ENCODE measurements at places on chromosomes 1 and 21.
A peak's percentile ranks its signal among the peaks of the same experiment; 100 is the strongest.

GRCh38 chr1:246906833-246907232 lies 24.9 kb downstream of the AHCTF1 start:
- DNase-seq = no peak

DNA sequence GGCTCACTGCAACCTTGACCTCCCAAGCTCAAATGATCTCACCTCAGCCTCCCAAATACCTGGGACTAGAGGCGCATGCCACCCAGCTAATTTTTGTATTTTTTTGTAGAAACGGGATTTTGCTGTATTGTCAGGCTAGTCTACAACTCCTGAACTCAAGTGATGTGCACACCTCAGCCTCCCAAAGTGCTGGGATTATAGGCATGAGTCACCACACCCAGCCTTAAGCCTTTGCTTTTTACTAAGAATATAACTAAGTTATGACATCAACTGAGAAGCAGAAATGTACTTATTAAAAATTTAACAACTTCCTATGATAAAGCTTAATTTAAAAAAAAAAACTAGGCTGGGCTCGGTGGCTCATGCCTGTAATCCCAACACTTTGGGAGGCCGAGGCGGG lies 8.9 kb upstream of the LSS start:
- no peak for DNase-seq

- no peak for DNase-seq
Measured at GRCh38 chr21:45917241-45917640, 64.3 kb upstream of the COL6A1 start.

- DNase-seq = no peak
Measured at GRCh38 chr1:44805311-44806024, 1.7 kb downstream of the DYNLT4 start.

- no peak for DNase-seq
Measured at GRCh38 chr1:73517603-73518191, 680.3 kb downstream of the LRRIQ3 start.

- no peak for DNase-seq
Measured at GRCh38 chr1:107786203-107786845, 178.7 kb downstream of the VAV3 start.

DNA sequence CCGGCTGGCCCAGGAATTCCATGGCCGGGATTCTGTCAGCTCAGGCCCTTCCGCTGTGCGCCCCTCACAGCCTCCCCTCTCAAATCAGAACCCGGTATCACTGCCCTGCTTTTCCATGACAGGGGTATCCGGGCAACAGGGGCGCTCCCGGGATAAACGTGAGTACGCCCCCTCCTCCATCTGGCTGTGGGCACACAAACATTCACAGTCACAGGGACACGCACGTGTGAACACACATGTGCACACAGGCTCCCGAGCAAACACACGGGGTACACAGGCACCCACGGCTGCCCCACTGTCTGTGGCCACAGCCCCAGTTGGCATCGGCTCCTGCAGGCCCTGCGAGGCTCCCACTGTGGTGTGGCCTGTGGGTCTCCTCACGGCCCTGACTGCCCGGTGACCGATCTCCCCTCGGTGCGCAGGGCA lies 16.7 kb downstream of the COL6A1 start:
- DNase-seq = no peak

- DNase-seq = no peak
Measured at GRCh38 chr1:230068621-230068873, 1.5 kb downstream of the GALNT2 start.

GRCh38 chr1:45615885-45616284 lies 8.0 kb downstream of the CCDC17 start:
- DNase-seq = no peak

GRCh38 chr1:165426745-165427144 lies 18.2 kb downstream of the RXRG start:
- DNase-seq = no peak

DNA sequence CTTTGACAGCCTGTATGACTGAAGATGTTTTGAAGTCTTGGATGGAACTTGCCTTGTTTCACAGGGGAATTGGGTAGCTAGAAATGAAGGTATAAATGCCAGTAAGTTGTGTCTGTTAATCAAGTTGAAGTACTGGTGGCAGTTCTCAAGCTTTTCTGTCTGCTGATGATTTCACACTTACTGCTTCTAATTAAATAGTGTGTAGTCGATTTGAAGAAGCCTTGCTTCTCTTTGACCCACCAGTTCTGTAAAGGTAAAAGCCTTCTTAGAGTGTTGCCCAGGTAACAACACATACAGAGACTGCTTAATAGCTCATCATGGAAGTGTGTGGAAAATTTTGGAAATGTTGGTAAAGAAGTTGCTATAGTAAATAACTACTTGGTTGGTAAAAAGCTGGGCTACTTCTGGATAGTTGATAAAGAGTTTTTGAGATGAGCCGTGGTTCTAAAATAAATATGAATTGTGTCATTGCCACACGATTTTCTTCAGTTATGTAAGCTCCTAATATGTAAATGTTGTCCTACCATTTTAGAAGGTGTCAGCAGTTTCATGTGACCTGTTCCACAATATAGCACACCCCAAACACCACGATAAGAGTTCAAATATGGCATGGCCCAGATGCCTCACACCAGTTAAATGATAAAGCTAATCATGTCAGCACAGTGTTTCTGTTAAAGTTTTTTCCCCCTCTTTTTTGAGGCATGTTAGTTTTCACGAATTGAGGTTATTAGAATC lies 7.4 kb downstream of the RABGAP1L start:
- no peak for DNase-seq

GRCh38 chr1:112672009-112672408 lies 2.5 kb upstream of the MOV10 start:
- DNase-seq = no peak

- peak; percentile 17 for DNase-seq
Measured at GRCh38 chr1:25246600-25247023, 642 bp downstream of the RSRP1 start.

DNA sequence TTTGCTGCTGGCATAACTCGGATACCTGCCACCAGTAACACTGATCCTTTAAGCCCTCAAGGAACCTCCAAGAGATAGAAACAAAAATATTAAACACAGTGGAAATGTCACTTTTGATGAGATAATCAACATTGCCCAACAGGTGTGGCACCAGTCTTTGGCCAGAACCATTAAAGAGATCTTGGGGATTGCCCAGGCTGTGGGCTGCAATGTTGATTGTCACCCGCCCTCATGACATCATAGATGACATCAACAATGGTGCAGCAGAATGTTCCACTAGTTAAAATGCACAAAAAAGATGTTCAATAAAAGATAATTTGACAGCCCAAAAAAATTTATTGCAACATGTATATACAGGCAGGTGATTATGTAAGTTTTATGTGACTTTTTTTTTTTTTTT lies 20.2 kb upstream of the ZMYM1 start:
- no peak for DNase-seq

GRCh38 chr1:240092301-240093119 lies 827 bp downstream of the FMN2 start:
- no peak for DNase-seq

- DNase-seq = no peak
Measured at GRCh38 chr1:175482071-175482451, 261.3 kb downstream of the TNR start.

DNA sequence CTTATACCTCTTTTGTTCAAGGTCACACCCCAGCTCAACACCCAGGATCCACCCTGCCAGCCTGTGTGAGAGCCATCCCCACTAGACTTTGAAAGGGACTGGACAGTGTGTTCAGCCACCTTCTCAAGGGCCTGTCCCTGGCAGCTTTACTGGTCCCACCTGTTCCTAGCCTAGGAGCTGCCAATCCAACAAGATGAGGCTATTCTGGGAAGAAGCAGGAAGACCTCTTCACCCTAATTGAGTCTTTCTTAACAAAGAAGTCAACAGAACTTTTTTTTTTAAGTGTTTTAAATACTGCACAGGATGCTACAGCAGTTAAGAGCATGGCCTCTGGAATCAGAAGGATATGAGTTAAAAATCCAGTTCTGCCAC lies 95.8 kb upstream of the HOOK1 start:
- DNase-seq = no peak

DNA sequence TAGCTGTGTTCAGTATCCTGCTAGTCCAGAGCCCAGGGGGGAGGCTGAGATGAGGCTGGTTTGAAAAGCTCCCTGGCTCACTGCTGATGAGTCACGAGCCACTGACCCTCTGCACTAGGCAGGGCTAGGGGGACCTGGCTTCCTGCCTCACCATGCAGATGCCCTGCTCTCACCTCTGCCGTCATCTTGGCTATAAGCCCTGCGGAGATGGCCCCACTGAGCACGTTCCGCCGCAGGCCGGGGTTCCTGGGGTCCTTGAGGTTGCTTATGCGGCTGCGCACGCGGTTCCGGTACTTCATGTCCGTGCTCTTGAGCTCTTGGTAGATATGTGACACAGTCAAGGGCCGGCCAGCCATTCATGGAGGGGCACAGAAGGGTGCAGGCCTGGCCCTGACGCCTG lies 24.1 kb upstream of the ZNF436 start:
- DNase-seq = no peak

DNA sequence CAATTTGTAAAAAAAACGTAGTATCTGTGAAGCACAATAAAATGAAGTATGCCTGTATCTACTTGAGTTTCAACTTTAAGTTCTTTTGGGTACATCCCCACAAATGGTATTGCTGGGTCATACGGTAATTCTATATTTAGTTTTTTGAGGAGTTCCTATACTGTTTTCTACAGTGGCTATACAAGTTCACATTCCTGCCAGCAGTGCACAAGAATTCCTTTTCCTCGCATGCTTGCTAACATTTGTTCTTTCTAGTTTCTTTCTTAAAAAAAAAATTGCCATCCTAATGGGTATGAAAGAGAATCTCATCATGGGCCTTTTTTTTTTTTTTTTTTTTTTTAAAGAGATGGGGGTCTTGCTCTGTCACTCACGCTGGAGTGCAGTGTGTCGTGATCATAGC lies 41.9 kb downstream of the UCK2 start:
- no peak for DNase-seq

DNA sequence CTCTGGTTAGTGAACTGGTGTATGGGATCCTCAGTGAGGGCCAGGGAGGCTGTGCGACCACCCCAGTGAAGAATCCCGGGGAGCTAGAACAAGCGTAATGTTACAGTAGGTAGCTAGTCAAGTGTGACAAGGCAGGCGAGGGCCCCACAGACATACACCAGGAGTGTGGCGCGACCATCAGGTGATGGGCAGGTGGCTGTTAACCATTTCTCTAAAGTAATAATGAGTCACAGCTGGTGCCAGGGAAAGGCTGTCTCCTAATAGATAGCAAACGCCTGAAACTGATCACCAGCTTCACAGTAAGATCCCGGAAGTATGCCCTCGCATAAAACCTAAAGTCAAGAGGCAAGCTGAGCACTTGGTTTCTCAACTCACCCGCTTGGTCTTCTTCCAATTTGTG lies 40.5 kb upstream of the TARBP1 start:
- no peak for DNase-seq

DNA sequence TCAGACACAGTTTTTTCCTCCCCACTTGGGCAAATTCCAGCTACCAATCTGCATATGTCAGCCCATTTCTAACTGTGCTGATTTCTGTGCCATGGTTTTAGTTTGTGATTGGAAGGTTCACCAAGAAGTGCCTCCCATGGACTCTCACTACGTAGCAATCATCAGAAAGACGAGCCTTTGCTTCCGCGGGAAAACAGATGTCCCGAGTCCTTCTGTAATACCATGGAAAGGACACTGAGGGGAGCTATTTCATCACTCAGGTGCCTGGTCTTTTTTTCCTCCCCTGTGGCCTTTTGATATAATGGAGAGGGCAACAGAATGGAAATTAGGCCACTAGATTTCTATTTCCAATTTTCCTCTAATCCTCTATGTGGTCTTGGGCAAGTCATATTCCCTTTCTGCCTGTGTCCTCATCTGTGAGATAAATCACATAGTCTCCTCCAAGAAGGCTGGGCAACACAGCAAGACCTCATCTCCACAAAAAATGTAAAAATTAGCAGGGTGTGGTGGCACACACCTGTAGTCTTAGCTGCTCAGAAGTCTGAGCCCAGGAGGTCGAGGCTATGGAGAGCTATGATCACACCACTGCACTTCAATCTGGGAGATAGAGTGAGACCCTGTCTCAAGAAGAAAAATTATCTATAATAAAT lies 24.8 kb downstream of the LEMD1 start:
- no peak for DNase-seq

DNA sequence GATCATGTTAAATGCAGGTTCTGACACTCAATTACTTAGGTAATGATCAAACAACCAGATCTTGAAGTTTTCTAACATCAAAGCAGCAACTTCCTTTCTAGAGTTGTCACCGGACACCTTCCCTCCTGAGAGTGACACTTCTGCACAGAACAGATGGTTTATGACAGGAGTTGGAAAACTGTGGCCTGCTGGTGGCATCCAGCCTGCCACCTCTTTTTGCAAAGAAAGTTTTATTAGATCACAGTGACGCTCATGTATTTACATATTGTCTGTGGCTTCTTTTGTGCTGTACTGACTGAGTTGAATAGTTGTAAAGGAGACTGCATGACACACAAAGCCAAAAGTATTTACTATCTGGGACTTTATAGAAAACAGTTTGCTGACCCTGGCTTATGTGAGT lies 28.3 kb downstream of the DDR2 start:
- no peak for DNase-seq

DNA sequence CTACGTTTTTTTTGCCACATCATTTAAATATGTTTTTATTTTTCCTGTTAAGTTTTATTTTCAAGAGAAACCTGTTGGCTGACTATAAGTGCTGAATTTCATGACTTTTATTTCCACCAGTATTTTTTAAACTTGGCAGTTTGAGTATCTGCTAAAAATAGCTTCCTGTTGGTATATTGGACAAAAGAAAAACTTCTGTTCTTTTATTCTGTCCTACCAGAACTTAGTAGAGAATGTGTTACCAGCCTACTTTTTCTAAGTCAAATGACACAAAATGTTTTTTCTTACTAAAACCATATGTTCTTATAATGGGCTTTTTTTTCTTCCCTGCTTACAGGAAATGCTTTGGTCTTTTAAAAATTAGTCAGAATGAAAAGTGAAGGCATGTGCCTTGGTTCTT lies 7.6 kb downstream of the DR1 start:
- no peak for DNase-seq

GRCh38 chr1:43935711-43936427 lies 2.3 kb downstream of the ARTN start:
- no peak for DNase-seq

GRCh38 chr1:29686012-29686930 lies 449.9 kb downstream of the PTPRU start:
- no peak for DNase-seq

GRCh38 chr1:2783435-2784397 lies 17.8 kb downstream of the TTC34 start:
- DNase-seq = no peak

DNA sequence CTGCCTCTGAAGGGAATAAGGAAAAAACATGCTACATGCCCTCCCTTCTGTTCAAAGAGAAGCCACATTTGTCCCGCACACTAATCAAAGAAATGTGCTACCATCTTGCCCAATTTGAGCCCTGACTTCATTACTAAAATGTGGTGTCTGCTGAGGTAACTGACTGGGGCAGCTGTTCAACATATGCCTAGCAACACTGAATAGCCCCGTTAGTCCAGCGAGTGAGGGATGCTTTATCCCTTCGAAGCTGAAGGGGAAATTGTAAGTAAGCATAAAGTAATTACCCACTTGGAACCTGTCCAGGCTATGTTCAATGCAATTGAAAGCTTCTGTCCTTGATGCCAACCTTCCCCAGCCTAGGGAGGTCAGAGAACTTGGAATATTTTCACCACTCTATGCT lies 310.6 kb downstream of the SEC16B start:
- no peak for DNase-seq
